ENCODE measurements at places on chromosomes 4 and X. TPM values are rescaled to one million over a fixed set of nuclear protein-coding genes. Genes with fewer than 3 reads are reported as not detected.
A peak's percentile ranks its signal among the peaks of the same experiment; 100 is the strongest.

DNA sequence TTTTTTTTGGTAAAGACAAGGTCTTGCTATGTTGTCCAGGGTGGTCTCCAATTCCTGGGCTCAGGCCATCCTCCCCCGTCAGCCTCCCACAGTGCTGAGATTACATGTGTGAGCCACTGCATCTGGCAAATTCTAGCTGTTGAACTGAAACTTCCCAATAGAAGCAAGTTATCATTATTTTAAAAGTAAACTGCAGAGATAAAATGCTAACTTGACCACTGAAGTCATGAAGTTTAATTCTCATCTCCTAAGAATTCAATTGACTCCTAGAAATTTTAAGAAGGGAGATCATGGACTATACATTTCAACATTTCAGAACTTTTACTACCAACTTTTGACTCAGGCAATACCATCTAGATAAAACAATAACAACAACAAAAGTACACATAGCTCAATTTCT, 11.7 kb upstream of the EXOSC9 start:
- no peak for DNase-seq

DNA sequence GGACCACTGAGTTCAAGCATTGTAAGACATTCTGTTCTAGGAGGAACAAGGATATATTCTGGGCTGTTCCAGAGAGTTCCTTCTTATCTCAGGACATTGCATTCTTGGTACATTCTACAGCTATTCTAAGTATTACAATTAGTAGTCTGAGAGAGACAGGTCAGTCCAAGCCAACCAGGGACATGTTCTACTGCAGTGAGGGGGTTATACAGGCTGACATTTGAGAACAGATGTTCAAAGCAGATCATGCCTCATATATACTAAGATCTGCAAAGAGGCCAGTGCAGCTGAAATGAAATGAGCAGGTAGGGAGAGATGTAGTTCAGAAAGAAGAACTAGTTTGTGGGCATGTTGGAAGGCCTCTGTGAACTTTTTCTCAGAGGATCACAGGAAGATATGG, 142.0 kb downstream of the CENPC start:
- no peak for DNase-seq

DNA sequence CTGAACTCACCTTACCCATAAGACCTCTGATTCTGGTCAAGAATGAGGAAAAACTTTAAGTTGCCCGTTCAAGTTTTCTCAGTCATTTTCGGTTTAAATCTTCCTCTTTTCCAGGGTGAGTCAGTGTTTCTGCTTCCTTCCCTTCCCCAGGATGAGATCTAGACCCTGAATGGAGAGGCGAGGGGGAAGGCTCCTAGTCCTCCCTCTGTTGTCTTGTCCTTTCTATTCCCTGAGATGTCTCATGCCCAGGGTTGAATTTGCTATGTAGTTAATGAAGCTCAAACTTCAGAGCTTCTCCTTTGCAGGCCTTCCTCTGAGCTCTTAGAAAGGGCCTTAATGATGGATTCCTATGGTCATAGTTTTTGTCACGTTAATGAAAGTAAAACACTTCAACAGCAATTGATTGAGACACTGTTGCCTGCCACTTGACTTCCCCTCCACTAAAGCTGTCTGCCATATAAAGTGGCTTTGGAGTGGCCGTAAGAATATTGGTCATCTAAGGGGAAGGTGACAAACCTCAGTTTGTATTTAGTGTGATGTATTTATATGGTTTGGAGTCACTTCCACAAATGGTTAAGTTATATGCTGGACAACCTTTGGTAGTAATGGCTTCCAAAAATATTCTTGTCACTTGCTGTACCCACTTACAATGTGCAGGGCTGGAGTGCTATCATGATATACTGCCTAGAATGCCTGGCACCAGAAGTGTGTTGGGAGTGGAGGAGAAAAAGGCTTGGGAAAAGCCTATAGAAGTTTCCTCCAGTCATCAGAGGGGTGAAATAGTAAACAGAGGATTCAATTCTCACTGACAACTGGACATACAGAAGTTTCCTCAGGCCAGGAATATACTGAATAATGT, 24.3 kb upstream of the GPRIN3 start:
- DNase-seq = no peak

GRCh38 chr4:80454040-80454439, 118.5 kb downstream of the CFAP299 start:
- DNase-seq = no peak

DNA sequence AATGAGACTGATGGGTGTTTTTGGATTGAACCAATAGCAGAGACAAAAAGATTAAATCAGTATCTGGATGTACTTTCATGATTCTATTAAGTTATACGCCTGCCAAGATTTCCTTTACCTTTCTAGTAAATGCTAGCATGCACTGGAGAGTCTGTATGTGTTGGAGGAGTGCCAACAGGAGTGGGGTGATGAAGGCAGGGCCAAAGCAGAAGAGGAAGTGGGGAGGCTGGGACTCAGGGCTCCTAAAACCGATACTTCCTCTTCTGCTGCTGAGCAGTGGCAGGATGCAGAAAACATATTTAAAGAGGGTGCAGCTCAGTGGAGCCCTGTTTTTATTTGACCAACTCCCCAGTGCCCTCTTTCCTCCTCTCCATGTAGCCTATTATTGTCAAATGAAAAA, 5.6 kb downstream of the CYSLTR1 start:
- no peak for DNase-seq

DNA sequence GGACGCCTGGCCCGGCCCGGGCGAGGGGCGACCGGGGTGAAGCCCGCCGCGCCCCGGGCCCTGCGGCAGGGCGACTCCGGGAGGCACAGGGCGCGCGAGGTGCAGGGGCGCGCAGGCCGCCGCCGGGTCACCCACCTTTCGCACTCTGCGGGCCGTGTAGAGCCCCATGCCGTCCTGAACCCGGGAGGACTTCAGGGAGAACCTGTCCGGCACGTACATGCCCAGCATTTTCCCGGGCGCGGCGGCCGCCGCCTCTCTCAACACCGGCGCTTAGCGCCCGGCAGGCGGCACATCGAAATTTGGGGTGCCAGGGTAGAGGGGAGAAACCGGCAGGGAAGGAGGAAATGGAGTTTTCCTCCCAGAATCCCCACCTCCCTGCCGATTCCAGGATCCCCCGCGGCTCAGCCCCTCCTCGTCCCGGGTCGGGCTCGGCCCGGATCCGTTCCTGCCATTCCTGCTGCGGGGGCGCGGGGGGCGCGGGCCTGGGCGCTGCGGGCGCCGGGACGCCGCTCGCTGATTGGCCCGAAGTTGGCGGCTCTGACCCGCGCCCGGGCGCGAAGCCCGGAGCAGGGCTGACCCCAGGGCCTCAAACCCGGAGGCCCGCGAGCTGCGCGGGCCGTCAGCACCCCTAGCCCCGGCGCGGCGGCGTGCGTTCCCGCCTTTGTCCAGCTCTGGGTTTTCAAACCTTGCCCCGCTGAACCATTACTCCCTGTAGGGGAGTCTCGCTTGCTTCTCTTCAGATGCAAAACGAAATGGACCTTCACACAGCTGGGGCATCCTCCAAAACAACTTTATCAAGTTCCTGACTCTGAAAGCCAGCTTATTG, at the start of gene PRDM5:
TSS of gene PRDM5 (minus strand) at position 346 of the 826 bp plus-strand sequence. CDS start at position 228, 118 bp downstream.
- peak; percentile 29 for DNase-seq

- no peak for DNase-seq
Measured at GRCh38 chrX:57177070-57177469, 39.9 kb upstream of the SPIN2A start.

DNA sequence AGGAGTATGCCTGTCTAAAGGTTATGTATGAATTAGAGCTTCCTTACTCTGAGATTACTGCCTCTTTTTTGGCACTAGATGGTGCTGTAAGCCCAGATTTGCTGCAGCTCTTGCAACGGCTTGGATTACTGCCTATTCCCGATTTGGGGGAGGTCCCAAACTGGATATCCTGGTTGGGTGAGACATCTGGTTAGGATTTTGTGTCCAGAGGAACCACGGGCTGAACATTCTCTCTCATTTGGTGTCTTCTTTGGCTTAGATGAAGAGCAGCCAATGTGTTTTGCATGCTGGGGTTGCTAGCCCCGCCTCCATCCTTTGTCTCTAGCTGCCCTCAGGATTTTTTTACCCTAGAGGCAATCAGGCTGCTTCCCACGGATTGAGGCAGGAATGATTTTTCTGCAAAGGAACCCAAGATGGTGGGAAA, 31.9 kb downstream of the F8A1 start:
- DNase-seq = peak; percentile 46

DNA sequence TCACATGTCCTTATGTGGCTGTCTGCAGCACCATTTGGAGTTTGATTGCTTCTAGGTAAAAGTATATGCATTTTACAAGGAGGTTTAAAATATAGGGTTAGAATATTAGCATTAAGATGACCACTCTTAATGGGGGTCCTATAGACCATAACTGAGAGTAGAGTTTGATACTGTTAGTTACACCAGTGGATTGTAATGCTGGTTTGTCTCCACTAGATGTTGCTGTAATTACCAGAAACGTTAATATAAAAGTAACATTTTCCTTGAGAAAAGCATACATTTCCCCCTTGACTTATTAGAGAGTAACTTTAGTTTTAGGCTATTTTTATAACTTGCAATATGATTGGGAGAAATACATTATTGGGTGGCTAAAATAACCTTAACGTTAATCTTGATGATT, 93.0 kb downstream of the ZXDA start:
- no peak for DNase-seq

GRCh38 chr4:175562542-175562941, 249.5 kb downstream of the GPM6A start:
- DNase-seq = no peak

DNA sequence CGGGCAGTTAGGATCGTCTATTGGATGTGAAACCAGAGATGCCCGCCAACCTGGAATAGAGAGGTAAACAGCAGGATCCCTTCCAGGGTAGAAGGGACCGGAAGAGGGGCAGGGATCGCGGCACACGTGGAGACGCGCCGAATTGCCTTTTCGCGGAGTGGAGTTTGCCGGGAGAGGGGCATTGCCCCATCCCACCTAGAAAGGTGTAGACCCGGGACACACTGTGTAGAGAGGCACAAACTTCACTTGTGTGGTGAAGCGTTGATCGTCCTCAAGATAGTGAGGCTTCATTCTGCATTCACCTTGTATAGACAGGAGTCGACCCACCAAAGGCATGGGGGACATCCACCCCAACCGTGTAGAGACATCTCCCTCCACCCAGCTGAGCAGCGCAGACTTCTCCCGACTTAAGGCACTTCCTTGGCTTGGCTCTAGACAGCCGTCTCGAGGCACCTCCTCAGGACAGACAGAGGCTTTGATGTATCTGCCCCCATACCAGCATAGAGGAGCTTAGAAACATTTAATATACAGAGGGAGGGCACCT, 410 bp downstream of the GNL3L start:
- DNase-seq = no peak

GRCh38 chrX:152878976-152879755, 18.7 kb upstream of the ZNF185 start:
- no peak for DNase-seq

DNA sequence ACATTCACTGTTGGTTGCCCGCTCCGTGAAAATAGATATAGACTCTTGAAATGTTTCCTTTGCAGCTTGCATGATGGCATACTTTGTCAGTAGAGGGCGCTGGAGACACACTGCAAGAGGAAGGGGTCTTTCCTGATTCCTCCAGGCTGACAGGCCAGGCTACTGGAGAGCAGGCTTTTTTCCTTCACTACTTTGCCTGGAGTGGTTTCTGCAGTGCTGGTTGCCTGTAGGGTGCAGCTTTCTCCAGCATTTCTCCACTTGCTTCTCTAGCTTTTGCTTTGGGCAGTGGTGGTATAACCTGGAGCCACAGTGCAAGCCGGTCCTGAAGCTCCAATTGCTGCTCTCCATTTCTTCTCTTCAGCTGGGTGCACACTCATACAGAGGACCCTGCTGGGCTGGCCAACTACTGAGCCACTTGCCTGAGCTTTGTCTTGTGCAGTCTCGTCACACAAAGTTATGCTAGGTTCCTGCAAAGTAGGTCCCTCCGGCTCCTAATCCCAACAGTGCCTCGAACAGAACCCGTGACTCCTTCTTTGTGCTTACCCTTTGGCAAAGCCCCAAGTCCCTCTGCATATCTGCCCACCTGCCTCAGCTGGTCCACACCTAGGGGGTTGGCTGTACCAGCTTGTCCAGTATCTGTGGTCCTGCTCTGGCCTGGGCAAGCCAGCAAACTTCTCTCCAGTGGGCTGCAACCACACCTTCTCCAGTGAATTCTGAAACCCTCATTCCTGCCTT, 46.3 kb downstream of the RASSF6 start:
- DNase-seq = peak; percentile 58

GRCh38 chr4:99763635-99764101, 53.0 kb upstream of the DAPP1 start:
- no peak for DNase-seq

- DNase-seq = no peak
Measured at GRCh38 chr4:106996490-106996889, 39.6 kb downstream of the DKK2 start.

The ADH5 gene
- 92.4 TPM for polyA plus RNA-seq

The ABLIM2 gene
- polyA plus RNA-seq = 17.0 TPM

The WDR19 gene
- 18.8 TPM for polyA plus RNA-seq

The NUP62CL gene
- 0.90 TPM for polyA plus RNA-seq

The CXCL9 gene
- polyA plus RNA-seq = 0.05 TPM

The RAB33A gene
- 0.43 TPM for polyA plus RNA-seq

The HTR2C gene
- not detected for polyA plus RNA-seq

The PDCL2 gene
- polyA plus RNA-seq = not detected

The GLRA2 gene
- polyA plus RNA-seq = 0.11 TPM

The FGF5 gene
- 0.61 TPM for polyA plus RNA-seq
